ENCODE measurements at places on chromosomes 1 and 21. TPM values are rescaled to one million over a fixed set of nuclear protein-coding genes. Genes with fewer than 3 reads are reported as not detected.

GUCA2A gene
- not detected for polyA plus RNA-seq

RWDD3 gene
- polyA plus RNA-seq, result 51.4 TPM

LCE1A gene
- not detected for polyA plus RNA-seq

MIXL1 gene
- polyA plus RNA-seq, result 0.38 TPM

RGSL1 gene
- not detected for polyA plus RNA-seq

PRAMEF8 gene
- not detected for polyA plus RNA-seq

PAQR6 gene
- 2.5 TPM for polyA plus RNA-seq

GUCA2B gene
- not detected for polyA plus RNA-seq

FAM3B gene
- 25.2 TPM for polyA plus RNA-seq

DUSP10 gene
- 3.4 TPM for polyA plus RNA-seq

WNT9A gene
- polyA plus RNA-seq, result 1.4 TPM

C1orf116 gene
- 26.7 TPM for polyA plus RNA-seq

RIPK4 gene
- 16.5 TPM for polyA plus RNA-seq
